ENCODE measurements at places on chromosomes 6 and 20.

- no peak for DNase-seq
Observed at GRCh38 chr6:12313992-12314589, 23.9 kb downstream of the EDN1 start.

- peak; percentile 2 for DNase-seq
Observed at GRCh38 chr6:142482974-142483373, 181.2 kb downstream of the ADGRG6 start.

DNA sequence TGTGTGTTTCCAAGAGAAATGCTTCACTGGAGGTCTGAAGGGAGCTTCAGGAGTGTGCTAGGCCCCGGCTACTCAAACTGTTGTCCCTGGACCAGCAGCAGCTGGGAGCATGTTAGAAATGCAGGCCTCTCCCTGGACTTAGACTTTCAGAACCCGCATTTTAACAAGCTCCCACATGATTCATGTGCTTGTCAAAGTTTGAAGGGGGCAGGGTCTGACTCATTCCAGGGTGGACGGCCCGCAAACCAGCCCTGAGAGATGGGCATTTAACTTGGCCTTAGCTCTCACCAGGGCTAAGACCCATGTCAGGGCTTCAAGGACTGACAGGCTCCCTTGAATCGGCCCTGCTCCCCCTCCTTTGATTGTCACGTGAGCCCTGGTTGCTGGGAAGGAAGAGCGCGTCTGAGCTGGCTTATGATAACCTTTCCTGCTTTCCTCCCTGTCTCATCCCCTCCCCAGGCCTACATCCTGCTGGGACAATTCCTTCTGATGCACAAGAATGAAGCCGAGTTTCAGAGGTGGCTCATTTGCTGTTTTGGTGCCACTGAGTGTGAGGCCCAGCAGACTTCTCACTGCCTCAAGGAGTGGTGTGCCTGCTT, 35.5 kb downstream of the BANF2 start:
- no peak for DNase-seq

GRCh38 chr6:144469144-144469575, 184.0 kb downstream of the UTRN start:
- no peak for DNase-seq

All from suppressor macrophage treated with lipopolysaccharide for 4 hours (primary cell).